ENCODE measurements at places on chromosomes 11 and 22. TPM values are rescaled to one million over a fixed set of nuclear protein-coding genes. Genes with fewer than 3 reads are reported as not detected.

Gene OR52K1
- total RNA-seq: not detected

Gene SCN4B
- total RNA-seq: 0.53 TPM

Gene LRRC56
- total RNA-seq: 1.2 TPM

Gene KDELR3
- total RNA-seq: 0.31 TPM

Gene INSC
- 0.96 TPM for total RNA-seq

Gene LMO1
- not detected for total RNA-seq

Gene MGAT3
- total RNA-seq: 1.2 TPM

Gene MS4A6A
- not detected for total RNA-seq

Gene OR52L1
- not detected for total RNA-seq

Gene NPAS4
- total RNA-seq: not detected

Gene DNAJB7
- not detected for total RNA-seq

Gene PHETA2
- 2.4 TPM for total RNA-seq

Gene KCNJ11
- total RNA-seq: not detected

Gene SCUBE2
- total RNA-seq: not detected

Gene SMIM35
- 0.67 TPM for total RNA-seq

GRCh38 chr11:96221244-96222070, 121.5 kb downstream of the MAML2 start:
- peaks cover 11% of the 10 kb centered on the region for H3K36me3 ChIP-seq
- H3K4me3 ChIP-seq: peak overlapping the region; percentile 68
- H3K27ac ChIP-seq: peak overlapping the region; percentile 64
- DNase-seq: no peak
- H3K27me3 ChIP-seq: no peaks in the 10 kb centered on the region
- peaks cover 93% of the 10 kb centered on the region for H3K4me1 ChIP-seq

- H3K4me1 ChIP-seq: peaks cover 43% of the 10 kb centered on the region
- no peaks in the 10 kb centered on the region for H3K27me3 ChIP-seq
- peaks cover 2% of the 10 kb centered on the region for H3K36me3 ChIP-seq
Measured at GRCh38 chr22:36470162-36470993, 11.1 kb downstream of the TXN2 start.

- no peak overlapping the region for H3K4me3 ChIP-seq
- H3K4me1 ChIP-seq: no peaks in the 10 kb centered on the region
- no peaks in the 10 kb centered on the region for H3K27me3 ChIP-seq
- no peak for DNase-seq
- no peaks in the 10 kb centered on the region for H3K36me3 ChIP-seq
Measured at GRCh38 chr22:34395370-34395769, 475.1 kb upstream of the LARGE1 start.

- H3K4me3 ChIP-seq: no peak overlapping the region
- no peak for DNase-seq
- no peaks in the 10 kb centered on the region for H3K36me3 ChIP-seq
Measured at GRCh38 chr22:27133019-27133431, 475.6 kb downstream of the MIAT start.

GRCh38 chr22:44335903-44336803, 23.4 kb upstream of the SHISAL1 start:
- DNase-seq: peak; percentile 30
- no peaks in the 10 kb centered on the region for H3K36me3 ChIP-seq
- H3K27ac ChIP-seq: no peak overlapping the region
- no peak overlapping the region for H3K4me3 ChIP-seq
- H3K4me1 ChIP-seq: peaks cover 5% of the 10 kb centered on the region

DNA sequence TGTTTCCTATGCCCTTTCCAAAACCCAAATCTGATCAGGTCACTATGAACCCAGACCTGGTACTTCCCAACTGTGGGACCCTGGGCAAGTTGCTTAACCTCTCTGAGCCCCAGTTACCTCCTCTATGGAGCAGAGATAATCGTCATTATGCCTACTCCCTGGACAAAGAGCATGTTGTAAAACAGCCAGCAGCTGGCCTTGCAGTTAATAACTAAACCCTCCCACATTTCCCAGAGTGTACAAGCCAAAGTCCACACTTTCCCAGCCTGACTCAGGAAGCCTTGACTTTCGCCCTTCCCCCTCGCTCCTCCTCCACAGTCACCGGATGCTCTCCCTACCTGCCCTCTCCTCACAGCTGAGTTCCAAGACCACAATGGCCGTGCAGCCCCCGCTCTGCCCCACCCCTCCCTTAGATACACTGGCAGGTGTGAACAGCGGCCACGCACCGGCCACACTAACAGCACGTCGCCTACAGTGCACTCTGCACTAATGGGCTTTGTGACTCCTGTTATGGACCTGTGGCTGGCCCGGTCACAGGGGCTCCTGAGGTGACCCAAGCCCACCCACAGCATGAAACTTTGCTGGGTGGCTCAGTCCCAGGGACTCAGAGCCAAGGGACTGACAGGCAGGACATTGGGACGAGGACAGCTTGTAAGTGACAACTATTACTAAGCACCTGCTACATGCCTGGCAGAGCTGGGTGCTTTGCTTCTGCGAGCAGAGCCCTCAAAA, 15.6 kb upstream of the MFNG start:
- peaks cover 10% of the 10 kb centered on the region for H3K4me1 ChIP-seq
- peaks cover 6% of the 10 kb centered on the region for H3K27me3 ChIP-seq
- H3K36me3 ChIP-seq: no peaks in the 10 kb centered on the region
- no peak overlapping the region for H3K27ac ChIP-seq
- no peak overlapping the region for H3K4me3 ChIP-seq

GRCh38 chr11:103850419-103851165, 185.8 kb upstream of the DDI1 start:
- no peak overlapping the region for H3K27ac ChIP-seq
- no peaks in the 10 kb centered on the region for H3K36me3 ChIP-seq
- no peaks in the 10 kb centered on the region for H3K4me1 ChIP-seq
- DNase-seq: no peak

DNA sequence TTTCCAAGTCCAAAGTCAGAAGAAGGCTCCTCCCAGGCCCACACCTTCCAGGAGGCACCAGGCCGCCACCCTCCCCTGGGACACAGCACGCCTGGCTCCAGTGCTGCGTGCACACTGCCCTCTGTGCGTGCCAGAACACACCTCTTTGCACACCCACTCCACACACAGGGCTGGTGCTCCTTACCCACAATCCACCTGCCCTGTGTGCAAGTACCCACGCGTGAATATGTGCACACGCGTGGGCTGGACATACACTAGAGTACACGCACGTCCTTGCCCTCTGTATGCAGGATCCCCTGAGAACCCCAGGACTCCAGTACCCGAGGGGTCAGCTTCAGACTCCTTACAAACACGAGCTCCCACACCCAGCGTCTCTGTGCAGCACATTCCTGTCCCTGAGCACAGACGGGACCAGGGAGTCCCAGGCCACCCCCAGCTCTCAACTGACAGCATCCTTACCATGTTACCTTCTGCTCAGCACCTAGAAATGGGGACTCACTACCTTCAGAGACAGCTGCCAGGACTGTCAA, 2.8 kb downstream of the DUSP8 start:
- H3K4me1 ChIP-seq: peaks cover 8% of the 10 kb centered on the region
- no peak overlapping the region for H3K4me3 ChIP-seq
- no peaks in the 10 kb centered on the region for H3K36me3 ChIP-seq
- H3K27ac ChIP-seq: no peak overlapping the region

DNA sequence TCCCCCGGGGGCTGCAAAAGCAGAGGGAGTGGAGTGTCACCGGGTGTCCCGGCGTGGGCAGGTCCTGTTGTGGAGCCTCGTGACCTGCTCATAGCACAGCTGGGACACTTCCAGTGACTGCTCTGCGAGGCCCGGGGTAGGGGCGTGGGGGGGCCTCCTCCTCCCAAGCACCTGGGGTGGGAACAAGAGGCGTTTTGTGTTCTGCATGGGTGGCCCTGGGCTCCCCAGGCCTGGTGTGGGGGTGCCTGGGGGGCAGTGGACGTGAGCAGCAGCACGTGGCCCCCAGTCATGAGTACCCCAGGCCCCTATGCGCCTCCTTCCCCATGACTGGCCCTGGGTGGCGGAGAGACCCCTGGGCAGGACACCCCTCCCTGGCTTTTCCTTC, 104.7 kb downstream of the KCNQ1 start:
- H3K27me3 ChIP-seq: no peaks in the 10 kb centered on the region
- H3K36me3 ChIP-seq: no peaks in the 10 kb centered on the region
- DNase-seq: no peak
- H3K4me1 ChIP-seq: no peaks in the 10 kb centered on the region

DNA sequence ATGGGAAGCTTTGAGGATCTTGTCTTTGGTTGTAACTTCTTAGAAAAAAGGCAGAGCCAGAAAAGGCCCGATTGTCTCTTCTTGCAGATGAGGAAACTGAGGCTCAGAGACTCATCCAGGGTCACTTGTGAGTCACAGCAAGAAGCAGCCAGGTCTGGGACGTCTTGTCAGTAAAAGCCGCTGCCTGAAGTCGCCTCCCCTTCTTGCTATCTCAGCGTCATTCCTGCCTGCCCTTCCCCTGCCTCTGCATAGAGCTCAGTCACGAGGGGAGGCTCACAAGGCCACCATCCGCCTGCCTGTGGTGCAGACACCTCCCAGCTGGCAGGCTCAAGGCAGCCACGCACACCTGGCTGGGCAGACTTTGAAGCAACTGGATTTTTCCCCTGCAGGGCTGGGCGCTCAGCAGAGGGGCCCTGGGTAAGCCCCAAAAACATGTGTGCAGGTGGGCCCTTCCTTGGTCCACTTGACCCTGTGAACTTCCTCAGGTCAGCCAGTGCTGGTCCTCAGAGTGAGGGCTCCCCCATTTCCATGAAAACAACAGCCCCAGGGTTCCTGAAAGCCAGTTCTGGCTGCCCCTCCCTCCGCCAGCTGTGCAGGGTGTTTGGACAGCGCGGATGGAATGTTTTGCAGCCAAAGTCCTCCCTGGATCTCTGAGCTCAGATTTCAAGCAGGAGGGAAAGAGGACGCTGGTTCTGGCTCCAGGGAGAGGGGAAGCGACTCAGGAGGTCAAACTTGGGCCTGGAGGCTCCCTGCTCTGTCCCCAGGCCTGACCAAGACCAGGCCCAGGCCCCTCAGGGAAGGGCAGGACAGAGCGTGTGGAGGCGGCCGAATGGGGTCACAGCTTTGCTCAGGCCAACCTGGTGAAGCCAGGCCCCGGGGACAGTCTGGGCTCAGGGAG, 6.0 kb upstream of the RAB3IL1 start:
- DNase-seq: no peak
- H3K36me3 ChIP-seq: no peaks in the 10 kb centered on the region
- H3K4me3 ChIP-seq: no peak overlapping the region
- peaks cover under 1% of the 10 kb centered on the region for H3K4me1 ChIP-seq
- peaks cover 25% of the 10 kb centered on the region for H3K27me3 ChIP-seq

- no peak overlapping the region for H3K4me3 ChIP-seq
- H3K4me1 ChIP-seq: no peaks in the 10 kb centered on the region
- no peak overlapping the region for H3K27ac ChIP-seq
- H3K27me3 ChIP-seq: no peaks in the 10 kb centered on the region
Measured at GRCh38 chr22:39422721-39423120, 23.1 kb downstream of the TAB1 start.

DNA sequence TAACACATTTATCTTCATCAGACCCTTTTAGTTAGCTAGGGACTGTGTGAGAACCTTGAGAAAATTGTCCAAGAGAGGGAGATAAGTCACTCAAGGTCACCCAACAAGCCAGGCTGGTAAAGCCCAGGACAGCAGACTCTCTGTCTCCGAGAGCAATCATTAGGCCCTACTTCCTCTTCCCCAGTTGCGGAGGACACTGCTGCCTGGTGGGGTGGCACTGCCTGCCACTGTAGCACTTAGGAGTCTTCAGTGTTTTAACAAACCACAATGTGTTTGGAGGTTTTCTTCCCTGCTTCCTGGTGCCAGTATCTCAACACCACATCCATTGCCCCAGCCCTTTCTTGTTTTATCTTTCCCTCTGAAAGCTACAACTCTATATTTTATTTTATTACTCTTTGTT, 132.1 kb upstream of the LDLRAD3 start:
- H3K36me3 ChIP-seq: no peaks in the 10 kb centered on the region
- no peak overlapping the region for H3K4me3 ChIP-seq
- no peak for DNase-seq
- H3K27ac ChIP-seq: no peak overlapping the region
- no peaks in the 10 kb centered on the region for H3K27me3 ChIP-seq

DNA sequence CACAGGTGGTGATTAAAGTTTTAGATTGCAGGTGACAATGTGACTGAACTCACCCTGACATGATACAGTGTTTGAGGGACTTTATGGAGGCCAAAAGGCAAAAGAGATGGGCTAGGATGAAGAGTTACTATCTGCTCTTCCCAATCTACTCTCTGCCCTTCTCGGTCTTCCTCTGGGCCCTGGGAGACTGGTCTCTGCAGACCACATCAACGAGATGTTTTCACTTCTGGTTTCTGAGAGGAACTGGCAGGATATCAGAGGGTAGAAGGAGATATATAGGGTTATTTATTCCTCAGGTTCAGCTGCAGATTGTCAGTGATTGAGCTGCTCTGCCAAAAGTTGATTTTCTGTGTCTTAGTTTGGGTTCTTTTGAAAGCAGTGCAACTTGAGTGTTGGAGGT, 32.4 kb upstream of the CD44 start:
- peak overlapping the region; percentile 23 for H3K4me3 ChIP-seq
- peaks cover 44% of the 10 kb centered on the region for H3K4me1 ChIP-seq
- no peak for DNase-seq

DNA sequence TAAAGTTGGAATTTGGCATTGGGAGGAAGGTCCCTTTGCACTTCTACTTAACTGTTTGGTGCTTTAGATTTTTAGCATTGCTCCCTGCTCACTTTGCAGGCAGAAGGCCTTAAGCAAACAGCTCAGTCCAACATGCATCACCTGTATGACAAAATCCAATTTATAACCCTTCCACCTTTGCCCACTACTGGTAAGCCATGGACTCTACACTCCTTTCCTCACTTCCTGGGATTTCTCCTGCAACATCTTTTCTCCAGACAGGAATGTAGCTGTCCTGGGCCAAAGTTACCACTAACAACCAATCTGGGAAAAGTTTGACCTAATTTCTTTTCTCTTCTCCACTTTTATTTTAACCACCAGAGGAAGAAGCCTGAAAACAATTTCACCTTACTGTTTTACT, 1.8 kb upstream of the OR2D2 start:
- no peaks in the 10 kb centered on the region for H3K36me3 ChIP-seq
- H3K27ac ChIP-seq: no peak overlapping the region
- H3K4me1 ChIP-seq: no peaks in the 10 kb centered on the region

DNA sequence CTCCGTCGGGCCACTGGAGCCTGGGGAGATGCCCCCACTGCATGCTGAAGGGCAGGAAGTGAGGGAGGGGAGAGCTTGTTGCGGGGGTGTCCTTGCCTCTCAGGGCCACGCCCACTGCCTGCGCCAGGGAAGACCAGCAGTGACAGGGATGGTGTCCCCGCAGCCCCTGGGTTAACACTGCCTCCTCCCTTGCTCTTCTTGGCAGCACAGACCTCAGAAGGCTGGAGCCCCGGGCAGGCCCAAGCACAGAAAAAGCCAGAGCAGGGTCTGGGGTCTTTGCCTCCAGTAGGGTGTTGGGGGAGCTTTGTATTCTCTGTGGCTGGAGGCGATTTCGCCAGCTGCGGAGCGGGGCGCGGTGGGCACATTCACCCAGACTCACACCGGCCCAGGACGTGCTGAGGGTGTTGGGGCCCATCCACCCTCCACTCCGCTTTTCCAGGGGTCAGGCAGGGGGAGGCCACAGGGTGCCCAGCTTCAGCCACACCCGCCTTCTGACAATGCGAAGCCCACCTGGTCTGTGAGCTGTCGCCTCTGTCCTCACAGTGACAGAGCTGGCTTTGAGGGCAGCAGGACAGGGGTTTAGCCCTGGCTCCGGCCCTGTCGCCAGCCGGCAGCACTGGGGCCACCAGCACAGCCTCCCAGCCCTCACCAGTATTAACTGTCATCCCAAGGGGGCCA, 83.7 kb downstream of the CDKN1C start:
- no peaks in the 10 kb centered on the region for H3K4me1 ChIP-seq
- no peak overlapping the region for H3K27ac ChIP-seq
- DNase-seq: no peak
- H3K27me3 ChIP-seq: no peaks in the 10 kb centered on the region
- H3K4me3 ChIP-seq: no peak overlapping the region
- H3K36me3 ChIP-seq: no peaks in the 10 kb centered on the region

GRCh38 chr22:27724157-27724556, 77.4 kb downstream of the MN1 start:
- H3K36me3 ChIP-seq: no peaks in the 10 kb centered on the region
- H3K27ac ChIP-seq: no peak overlapping the region
- DNase-seq: no peak
- H3K4me3 ChIP-seq: no peak overlapping the region
